ENCODE measurements at places on chromosomes 2 and 18.

DNA sequence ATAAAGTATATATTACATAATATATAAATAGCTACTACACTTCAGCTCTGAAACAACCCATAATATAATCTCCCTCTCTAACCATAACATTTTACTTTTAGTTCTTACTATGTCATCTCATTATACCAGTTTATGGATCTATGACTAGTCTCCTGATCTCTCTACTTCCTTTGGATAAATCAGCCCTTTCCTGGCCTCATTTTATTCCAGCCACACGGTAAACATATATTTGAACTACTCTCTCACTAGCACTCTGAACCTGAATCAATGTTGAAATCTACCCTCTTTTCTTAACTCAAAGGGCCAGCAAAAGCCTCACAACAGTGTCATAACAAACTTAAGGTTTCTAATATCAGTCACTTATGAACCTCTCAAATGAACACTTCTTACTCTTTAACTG, 62.6 kb downstream of the BAZ2B start:
- no peak for DNase-seq

DNA sequence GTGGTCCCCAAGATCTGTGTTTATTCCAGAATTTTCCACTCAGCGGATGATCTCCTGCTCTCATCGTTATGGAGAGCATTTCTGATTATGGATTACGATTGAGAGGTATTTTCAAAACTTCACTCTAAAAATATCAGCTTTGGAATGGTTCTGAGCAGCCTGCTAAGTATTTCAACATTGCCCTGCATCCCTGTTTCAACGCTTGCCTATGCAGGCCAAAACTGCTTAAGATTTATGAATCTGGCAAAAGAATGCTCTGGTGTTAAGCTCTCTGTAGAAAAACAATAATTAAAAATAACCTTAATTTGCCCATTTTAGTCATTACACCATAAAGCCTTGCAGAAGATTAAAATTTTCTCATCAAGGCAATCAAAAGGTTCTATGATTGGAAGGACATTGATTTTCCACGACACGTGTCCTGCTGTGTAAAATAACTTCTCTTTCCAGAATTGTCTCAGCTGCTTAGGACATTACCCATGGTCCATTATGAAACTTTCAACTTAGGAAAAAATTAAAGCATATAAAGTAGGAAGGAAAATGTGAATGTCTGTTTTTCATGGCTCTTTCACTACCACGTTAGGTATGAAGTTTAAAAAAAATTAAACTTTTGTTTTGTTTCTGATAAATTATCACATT, 229.9 kb downstream of the ACKR3 start:
- DNase-seq: no peak

DNA sequence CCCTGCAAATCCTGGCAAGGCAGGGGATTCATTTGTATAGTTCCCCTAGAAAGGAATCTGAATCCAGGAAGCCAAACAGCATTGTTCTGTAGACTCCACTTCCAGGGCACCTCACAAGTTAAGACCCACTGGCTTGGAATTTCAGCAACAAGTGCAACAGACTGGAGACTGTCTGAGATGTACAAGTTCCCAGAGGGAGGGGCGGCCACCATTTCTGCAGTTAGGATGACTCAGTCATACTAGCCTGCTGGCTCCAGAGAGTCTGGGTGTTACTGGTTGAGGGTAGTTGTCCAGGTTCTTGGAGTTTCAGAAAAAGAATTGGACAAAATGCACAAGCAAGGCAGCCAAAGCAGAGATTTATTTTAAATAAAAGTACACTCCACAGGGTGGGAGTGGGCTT, 384.2 kb downstream of the DSC3 start:
- DNase-seq: no peak

- DNase-seq: no peak
These were observed 878.3 kb downstream of the TDRD15 start for GRCh38 chr2:22002066-22002465.

GRCh38 chr18:10296491-10296890, 157.9 kb upstream of the APCDD1 start:
- no peak for DNase-seq

DNA sequence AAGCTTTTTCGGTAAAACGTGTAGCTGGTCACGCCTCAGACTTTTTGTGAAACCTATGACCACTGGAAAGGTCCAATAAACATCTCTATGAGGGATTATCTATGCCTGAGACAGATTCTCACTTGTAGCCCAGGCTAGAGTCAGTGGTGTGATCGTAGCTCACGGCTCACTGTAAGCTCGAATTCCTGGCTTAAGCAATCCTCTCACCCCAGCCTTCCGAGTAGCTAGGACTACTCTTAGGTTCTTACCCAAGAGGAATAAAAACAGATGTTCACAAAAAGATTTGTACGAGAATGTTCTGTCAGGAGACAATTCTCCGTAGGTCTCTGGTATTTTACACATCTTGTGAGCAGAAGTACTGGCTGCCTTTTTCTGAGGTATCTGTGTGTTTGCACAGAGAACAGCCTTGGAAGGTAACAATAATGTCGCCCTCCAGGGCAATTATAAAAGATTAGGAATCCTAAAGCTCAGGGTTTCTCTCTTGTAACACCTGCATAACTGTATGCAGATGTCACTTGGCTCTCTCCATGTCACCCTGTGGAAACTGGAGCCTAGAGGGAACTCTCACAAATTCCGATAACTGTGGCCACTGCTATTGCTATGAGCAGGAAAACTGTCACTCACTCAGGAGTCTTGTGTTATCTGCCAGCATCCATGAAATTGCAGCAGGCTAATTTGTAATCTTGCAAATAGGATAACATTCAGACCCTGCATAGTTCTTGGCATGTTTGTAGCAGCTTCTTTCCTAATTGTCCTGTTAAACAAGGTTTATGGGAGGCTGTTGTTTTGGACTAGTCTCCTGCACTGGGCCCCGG, 25.5 kb upstream of the RALBP1 start:
- no peak for DNase-seq

GRCh38 chr2:132595693-132596092, 74.3 kb downstream of the LYPD1 start:
- DNase-seq: no peak

DNA sequence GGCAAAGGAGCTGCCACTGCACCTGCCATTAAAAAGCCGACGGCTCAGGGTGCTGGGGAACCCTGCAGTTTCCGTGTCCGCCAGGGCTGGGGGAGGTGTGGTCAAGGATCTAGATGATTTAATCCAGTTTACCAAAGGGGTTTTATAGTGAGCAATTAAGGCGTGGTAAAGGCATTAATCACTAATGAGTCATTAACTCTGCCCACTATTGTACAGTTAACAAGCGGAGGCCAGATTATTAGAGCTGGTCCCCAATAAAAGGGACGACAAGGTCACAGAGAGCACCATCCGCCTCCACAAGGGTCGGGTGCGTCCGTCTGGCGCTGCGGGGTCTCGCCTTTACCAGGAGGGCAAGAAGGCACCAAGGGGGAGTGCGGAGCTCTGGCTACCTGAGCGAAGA, 9.6 kb downstream of the RAX start:
- DNase-seq: no peak

GRCh38 chr2:236665101-236665500, 95.5 kb downstream of the ACKR3 start:
- no peak for DNase-seq

GRCh38 chr2:96399342-96400048, 63.9 kb downstream of the NCAPH start:
- DNase-seq: no peak

Data from stimulated activated CD4-positive, alpha-beta T cell treated with anti-CD3 and anti-CD28 coated beads, Interleukin-4, amount 100 ng/mL, for 4 hours (primary cell).